ENCODE measurements at places on chromosomes 6 and 20. TPM values are rescaled to one million over a fixed set of nuclear protein-coding genes. Genes with fewer than 3 reads are reported as not detected.

Gene HDGFL1
- not detected for polyA plus RNA-seq

Gene ATP6V1G2
- 56.7 TPM for polyA plus RNA-seq

Gene COL12A1
- 0.63 TPM for polyA plus RNA-seq

Gene BMP2
- 1.1 TPM for polyA plus RNA-seq

Gene ATF6B
- 44.3 TPM for polyA plus RNA-seq

Gene BACH2
- 45.5 TPM for polyA plus RNA-seq

Gene EYS
- polyA plus RNA-seq: 0.38 TPM

Gene PSORS1C2
- polyA plus RNA-seq: not detected

Gene OPRM1
- polyA plus RNA-seq: 1.5 TPM

Gene LIN28B
- 19.1 TPM for polyA plus RNA-seq

Gene HLA-DQB1
- polyA plus RNA-seq: not detected

Gene ETV7
- polyA plus RNA-seq: 0.32 TPM

Gene HNF4A
- polyA plus RNA-seq: not detected

Gene SLC17A3
- not detected for polyA plus RNA-seq

Gene SLC35D3
- polyA plus RNA-seq: not detected

Gene POLR3F
- polyA plus RNA-seq: 54.9 TPM

Gene RAD21L1
- not detected for polyA plus RNA-seq

Gene LPA
- polyA plus RNA-seq: not detected

Gene MROH8
- polyA plus RNA-seq: 2.5 TPM

Gene HMGCLL1
- polyA plus RNA-seq: 54.2 TPM

Gene GRM4
- 3.7 TPM for polyA plus RNA-seq

Gene CLVS2
- 12.9 TPM for polyA plus RNA-seq

Gene TAP2
- 1.2 TPM for polyA plus RNA-seq

Gene PNLDC1
- not detected for polyA plus RNA-seq

Gene HLA-DMA
- polyA plus RNA-seq: 5.8 TPM

All from neural cell (in vitro differentiated cells).